Panc1 (cell line): ENCODE measurements at places on chromosomes 13 and 19.

DNA sequence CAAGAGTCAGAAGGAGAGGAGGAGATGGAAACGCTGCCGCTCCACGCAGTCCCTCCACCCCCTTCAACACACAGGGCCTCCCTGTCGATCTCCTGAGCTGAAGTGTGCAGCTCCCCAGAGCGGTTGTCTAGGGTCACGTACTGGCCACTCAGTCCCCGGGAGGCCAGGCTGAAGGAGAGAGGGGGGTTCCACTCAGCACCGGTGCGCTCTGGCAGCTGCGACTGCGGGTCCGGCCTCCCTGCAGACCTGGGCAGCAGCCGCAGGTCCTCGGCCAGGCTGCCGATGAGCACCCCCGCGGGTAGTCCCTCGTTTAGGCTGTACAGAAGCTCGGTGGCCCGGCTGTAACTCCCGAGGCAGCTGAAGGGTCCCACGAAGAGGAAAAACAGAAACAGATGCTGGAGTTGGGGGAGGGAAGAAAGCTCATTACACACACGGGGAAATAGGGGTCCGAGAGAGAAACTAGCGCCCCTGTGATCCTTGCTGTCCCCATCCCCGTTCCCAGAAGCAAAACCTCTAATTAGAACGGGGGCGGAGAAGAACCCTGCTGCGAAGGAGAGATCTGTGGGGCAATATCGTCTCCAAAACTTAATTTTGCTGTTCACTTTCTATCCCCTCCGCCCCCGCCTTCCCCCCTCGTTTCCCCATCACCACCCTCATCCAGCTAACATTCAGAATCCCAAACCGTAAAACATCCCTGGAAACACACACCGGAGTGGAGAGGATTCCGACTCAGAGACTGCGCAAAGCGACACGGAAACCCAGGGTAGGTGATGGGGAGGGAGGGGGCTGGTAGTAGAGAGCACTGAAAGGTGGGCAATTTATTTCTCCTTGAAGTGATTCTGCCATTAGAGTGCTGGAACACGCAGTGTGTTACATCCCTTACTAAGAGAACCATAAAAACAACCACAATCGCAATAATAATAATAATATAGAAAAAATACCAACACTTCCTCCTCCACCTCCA is 1.8 kb downstream of the PCDH20 start:
- DNase-seq: no peak

- peak; percentile 58 for DNase-seq
Measured at GRCh38 chr19:9140159-9140874, at the start of gene ZNF317. TSS of gene ZNF317 (plus strand) at chr19:9140397. CDS start at chr19:9156017, 15,620 bp downstream.

DNA sequence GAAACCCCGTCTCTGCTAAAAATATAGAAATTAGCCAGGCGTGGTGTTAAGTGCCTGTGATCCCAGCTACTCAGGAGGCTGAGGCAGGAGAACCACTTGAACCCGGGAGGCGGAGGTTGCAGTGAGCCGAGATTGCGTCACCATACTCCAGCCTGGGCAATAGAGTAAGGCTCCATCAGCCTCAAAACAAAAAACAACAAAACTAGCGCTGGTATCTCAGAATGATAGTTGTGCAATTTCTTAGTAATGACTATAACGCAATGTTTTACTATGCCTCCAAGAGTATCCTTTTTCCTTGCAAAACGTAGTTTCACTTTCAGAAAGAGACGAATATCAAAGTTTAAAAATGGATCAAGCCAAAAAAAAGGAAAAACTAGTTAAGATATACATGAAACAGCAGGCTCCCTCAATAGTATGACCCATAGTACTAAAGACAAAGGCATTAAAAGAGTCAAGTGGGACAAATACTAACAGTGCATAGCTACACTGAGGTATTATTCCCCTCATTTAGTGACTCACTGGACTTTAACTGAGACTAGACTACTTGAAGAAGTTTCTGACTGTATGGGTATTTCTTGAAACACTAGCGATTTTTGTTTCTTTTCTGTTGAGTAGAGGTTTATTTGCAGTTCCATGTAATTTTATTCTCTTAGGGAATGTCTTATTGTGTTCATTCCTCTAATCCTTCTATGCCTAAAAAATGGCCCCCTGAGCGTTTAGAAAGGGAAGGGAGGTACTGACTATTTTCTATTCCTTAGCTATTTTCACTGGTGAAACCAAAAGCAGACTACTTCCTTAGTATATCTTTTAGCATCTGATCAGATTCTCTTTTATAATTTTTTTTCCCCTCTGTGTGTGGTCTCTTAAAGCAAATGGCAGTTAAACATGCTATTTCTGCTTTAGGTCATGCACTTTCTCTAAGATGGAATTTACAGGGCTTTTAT is 10.4 kb upstream of the ITM2B start:
- DNase-seq: no peak

DNA sequence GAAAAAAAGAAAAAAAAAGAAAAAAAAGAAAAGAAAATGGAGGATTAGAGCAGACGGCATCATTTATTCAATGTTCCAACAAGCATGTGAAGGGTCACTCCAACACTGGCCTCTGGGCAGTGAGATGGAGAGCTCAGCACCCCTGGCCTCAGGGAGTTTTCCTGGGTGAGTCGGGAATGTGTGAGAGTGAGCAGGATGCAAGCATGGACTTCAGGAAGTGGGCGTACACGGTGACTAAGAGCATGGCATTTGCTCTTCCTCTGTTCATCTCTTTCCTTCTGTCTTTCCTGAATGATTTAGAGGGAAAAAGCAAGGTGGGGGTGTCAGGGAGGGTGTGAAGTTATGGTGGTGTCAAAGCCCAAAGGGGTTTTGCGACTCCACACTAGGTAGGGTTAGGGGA is 682 bp upstream of the CABP5 start:
- no peak for DNase-seq

- no peak for DNase-seq
Measured at GRCh38 chr19:18675779-18676178, 7.7 kb upstream of the CRTC1 start.

- no peak for DNase-seq
Measured at GRCh38 chr19:19224852-19225494, 13.2 kb downstream of the NCAN start.

- DNase-seq: no peak
Measured at GRCh38 chr13:22402682-22403081, 731.8 kb downstream of the FGF9 start.

- no peak for DNase-seq
Measured at GRCh38 chr19:3269916-3270671, 45.6 kb downstream of the CELF5 start.

GRCh38 chr19:8206147-8207087 is 2.8 kb upstream of the CERS4 start:
- no peak for DNase-seq

GRCh38 chr13:48902368-48902767 is 73.3 kb upstream of the FNDC3A start:
- no peak for DNase-seq

DNA sequence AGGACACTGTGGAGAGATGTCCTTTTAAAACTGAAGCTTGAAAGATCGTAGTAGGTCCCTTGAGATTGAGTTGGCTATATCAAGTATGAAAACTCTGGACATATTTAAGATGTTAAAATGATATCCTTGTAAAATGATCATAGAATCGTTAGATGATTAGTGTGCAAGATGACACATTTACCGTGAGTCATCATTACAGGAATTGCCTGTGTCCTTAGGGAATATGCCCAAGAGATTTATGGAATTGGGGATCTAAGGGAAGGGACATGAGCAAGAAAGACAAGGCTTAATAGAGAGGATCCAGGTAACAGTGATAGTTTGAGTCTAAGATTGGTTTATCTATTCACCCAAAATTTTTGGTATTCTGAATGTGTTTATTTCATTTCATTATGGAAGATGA is 233.7 kb downstream of the GPC5 start:
- no peak for DNase-seq

DNA sequence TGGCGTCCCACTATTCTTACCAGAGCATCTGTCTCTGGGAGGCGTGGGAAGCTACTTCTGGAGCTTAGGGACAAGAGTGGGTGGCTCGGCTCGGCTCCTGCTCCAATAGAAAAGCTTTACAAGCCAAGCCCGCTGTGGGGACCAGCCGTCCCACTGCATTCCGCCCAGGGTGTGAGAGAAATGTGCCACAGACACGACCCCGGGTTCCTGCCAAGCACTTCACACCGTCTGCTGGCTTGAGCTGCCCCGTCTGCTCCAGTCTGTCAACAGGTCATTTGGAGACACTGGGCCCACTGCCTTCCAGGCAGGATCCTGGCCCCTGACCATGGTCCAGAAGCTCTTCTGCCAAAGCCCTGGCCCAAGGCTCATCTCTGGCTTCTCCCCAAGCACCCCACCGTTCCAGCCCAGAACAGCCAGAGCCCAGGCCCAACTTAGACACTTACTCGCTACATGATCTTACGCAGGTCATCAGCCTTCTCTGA is 6.5 kb upstream of the FKRP start:
- DNase-seq: no peak

GRCh38 chr13:30037306-30037705 is 186.9 kb upstream of the UBL3 start:
- DNase-seq: no peak

DNA sequence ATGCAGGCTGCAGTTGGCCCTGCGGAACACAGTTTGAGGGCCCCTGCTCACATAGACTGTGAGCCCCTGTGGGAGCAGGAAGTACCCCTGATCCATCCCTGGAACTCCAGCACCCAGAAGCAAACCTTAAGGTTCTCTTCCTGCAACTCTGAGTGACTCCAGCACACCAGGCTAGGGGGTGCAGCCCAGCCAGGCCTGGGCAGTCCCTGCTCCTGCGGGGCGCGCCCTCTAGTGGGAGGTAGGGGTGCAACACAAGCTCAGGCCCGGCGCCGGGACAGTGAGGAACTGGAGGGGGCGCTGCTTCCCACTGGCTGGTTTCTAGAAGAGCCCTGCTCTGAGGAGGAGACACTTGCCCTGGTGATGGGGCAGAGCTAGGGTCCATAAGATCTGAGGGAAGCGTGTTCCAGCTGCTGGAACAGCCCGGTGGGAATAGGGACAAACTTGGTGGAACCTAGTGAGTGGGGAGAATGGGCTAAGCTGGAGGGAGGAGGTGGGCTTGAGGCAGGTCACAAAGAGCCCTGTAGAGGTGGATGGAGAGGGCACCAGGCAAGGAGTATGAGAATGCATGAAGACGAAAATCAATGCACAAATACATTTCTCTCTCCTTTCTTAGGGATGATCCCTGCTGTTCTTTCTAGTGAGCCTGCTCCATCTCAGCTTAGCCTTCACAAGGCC is 5.0 kb downstream of the ZSCAN5A start:
- DNase-seq: no peak

GRCh38 chr19:28386066-28386465 is 826.9 kb downstream of the UQCRFS1 start:
- DNase-seq: no peak
